NCI-H69 (cell line): ENCODE measurements at places on chromosomes 3 and 15.

DNA sequence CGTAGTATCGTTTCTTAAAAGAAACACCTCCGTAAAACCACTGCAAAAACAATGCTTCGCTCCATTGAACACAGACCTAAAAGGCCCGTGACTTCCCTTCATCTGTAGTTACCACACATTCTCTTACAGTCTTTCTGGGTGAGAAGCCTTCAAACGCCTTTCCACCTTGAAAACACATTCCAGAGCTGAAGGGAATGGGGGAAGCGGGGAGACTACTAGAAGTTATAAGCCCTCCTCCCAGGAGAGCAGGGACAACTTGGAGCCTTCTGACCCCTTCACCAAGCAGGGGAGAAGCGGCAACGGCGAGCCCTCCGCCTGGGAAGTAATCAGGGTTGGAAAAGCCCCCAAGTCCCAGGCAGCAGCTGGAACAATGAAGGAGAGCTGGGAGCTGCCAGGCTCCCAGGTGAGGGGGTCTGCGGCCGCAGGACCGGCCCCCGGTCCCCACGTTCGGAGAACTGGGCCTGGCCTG lies 461 bp downstream of the SECISBP2L start:
- peak; percentile 57 for DNase-seq

GRCh38 chr3:163476179-163476578 lies 1602.1 kb downstream of the SI start:
- peak; percentile 37 for DNase-seq

DNA sequence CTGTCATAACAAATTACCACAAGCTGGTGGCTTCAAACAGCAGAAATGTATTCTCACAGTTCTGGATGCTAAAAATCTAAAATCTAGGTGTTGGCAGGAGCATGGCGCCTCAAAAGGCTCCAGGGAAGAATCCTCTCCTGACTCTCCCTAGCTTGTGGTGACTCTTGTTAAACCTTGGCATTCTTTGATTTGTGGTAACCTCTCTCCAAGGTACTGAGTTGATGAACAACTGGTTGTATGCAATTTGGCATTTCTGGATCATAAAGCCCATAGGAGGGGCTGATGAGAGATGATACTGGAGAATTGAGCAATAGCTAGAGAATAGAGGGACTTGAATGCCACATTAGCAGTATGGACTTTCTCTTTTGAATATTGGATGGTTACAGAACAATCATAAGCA lies 821.8 kb downstream of the TBL1XR1 start:
- DNase-seq, result no peak

- no peak for DNase-seq
Observed at GRCh38 chr3:109994853-109995252, 657.5 kb upstream of the DPPA4 start.

- peak; percentile 53 for DNase-seq
Observed at GRCh38 chr15:62241135-62241770, 76.2 kb upstream of the C2CD4B start.

DNA sequence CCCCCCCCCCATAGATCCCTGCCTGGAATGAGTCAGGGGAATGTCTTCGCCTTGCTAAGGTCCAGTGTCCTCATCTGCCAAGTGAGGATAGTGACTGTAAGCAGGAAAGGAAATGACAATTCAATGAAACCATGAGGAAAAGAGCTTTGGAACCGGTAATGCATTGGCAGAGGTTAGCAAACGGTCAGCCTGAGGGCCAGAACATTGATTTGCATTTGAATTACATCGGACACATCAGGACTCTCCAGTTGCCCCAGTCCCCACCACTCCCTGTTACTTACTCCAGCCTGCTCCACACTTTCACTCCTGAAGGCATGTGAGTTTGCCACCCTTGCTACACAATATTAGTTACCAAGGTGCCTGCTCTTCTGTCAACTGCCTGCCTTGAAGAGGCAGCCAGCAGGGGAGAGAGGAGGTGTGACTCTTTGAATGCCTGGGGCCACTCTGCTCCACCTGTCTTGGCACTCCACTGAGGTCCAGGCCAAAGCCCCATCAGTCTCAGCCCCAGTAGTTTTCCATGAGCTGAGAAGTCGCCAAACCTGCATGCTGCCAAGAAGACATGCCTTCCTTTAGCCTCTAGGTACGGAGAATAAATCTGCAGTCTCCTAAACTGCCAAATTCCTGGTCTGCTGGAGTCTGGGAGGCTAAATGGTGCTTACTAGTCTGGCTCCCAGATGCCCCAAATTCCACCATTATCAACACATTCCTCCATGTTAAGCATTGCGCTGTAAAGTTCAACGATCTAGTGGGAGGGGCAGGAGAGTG lies 191.7 kb upstream of the TLE3 start:
- DNase-seq, result peak; percentile 51

- peak; percentile 21 for DNase-seq
Observed at GRCh38 chr15:89822951-89823711, 8.5 kb upstream of the ANPEP start.

GRCh38 chr3:180433152-180433551 lies 168.8 kb upstream of the TTC14 start:
- no peak for DNase-seq

- DNase-seq, result no peak
Observed at GRCh38 chr3:108097322-108098002, 6.6 kb upstream of the CD47 start.

GRCh38 chr15:92947071-92947730 lies 47.1 kb downstream of the CHD2 start:
- no peak for DNase-seq

- DNase-seq, result no peak
Observed at GRCh38 chr3:25673738-25674298, 9.1 kb upstream of the TOP2B start.

DNA sequence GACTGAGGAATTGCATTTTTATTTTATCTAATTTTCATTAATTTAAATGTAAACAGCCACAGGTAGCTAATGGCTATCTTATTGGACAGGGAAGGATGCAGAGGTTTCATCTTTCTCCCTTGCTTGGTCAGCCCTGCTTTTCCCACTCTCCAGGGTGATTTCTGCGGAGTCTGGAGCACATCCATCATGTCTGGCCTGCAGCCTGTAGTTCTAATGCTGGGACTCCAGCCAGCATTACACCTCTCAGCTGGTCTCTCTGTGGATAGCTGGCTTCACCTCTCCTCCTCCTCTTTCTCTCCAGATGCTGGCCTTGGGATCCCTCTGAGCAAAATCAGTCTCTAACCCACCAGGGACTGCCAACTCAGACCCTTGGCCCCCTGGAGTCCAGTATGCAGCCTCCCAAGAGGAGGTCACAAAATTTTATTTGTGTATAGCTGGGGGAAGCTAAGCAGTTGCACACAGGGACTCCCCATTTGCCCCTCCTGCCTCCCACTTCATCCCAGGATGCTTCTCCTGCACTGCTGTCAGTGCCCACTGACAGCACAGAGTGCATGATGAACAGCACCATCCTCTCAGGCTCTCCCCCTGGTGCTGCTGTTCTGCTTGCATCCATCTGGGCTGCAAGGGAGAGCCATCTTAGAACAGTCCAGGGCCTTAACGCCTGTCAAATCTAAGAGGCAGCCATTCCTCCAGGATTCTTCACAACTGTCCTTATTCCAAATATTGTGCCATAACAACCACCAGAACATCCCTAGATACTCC lies 1.7 kb downstream of the BFSP2 start:
- peak; percentile 11 for DNase-seq

- no peak for DNase-seq
Observed at GRCh38 chr3:65912647-65913046, 126.1 kb downstream of the MAGI1 start.

GRCh38 chr15:46855388-46855787 lies 861.9 kb upstream of the SEMA6D start:
- DNase-seq, result no peak

- DNase-seq, result peak; percentile 51
Observed at GRCh38 chr3:196287090-196287439, 461 bp downstream of the PCYT1A start.

GRCh38 chr15:77631745-77632533 lies 773 bp downstream of the LINGO1 start:
- peak; percentile 33 for DNase-seq

GRCh38 chr3:32366638-32367397 lies 24.8 kb upstream of the CMTM7 start:
- DNase-seq, result no peak

- DNase-seq, result no peak
Observed at GRCh38 chr3:141015481-141015880, 35.7 kb upstream of the SPSB4 start.

DNA sequence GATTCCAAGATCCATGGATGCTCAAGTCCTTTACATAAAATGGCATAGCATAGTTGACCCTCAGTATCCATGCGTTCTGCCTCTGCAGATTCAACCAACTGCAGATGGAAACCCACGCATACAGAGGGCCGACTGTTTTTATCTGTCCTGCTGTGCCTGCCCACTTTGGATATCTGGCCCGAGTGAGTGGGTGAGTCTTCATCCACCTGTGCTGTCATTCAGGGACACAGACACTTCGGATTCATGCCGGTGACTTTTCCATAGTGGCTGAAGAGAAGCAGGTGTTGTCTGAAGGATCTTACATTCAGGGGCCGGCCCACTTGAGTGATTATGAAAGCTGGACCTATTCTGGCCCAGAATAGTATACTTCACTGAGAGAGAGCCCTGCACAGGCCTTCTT lies 85.1 kb downstream of the RYR3 start:
- DNase-seq, result no peak

GRCh38 chr15:57676585-57676984 lies 29.9 kb upstream of the POLR2M start:
- no peak for DNase-seq

- DNase-seq, result peak; percentile 92
Observed at GRCh38 chr3:14391033-14391432, 11.4 kb upstream of the SLC6A6 start.

DNA sequence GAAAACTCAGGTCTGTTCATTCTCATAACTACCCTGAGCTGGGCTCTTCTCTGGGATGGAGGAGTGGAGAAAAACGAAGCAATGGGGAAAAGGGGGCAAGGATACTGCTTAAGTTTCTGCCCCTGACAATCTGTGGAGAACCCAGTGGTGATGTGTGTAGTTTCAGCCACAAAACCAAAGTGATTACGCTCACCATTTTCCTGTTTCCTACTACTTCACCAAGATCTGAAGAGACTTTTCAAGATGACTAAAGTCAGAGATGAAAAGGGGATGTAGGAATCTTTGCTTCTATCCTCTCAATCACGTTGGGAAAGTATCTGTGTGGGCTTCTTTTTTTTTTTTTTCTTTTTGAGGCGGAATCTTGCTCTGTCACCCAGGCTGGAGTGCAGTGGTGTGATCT lies 8.3 kb upstream of the UBE2E1 start:
- no peak for DNase-seq

- no peak for DNase-seq
Observed at GRCh38 chr15:59642351-59642750, 15.0 kb downstream of the GTF2A2 start.

GRCh38 chr15:41561777-41562145 lies 2.7 kb downstream of the TYRO3 start:
- DNase-seq, result no peak

DNA sequence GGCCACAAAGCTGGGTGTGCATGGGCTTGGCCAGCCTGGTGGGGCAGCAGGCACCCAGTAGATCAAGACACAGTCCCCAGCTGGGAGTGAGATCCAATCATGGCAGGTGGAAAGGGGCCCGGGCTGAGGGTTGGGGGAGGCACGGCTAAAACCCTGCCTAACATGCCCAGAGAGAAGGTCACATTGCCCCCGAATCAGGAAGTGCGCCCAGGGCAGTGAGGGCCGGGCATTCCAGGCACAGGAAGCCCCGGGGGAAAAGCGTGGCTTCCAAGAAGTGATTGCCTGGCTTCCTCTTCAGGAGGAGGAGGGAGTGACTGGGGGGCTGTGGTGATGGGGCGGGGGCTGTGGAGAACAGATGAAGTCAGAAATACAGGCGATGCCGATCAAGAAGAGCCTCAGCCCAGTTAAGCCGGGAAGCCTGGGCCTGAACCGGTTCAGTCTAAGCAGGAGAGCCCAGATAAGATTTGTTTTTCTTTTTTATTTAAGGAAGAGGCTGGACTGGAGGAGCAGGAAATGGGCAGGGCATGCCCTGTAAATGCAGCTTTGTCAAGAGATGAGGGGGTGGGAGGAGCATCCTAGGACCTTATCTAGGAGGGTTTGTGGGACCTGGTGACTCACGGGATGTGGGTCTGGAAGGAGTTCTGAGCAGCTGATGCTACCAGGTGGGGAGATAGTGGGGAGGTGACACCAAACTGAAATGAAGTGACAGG lies 83.9 kb downstream of the CHSY1 start:
- DNase-seq, result no peak

DNA sequence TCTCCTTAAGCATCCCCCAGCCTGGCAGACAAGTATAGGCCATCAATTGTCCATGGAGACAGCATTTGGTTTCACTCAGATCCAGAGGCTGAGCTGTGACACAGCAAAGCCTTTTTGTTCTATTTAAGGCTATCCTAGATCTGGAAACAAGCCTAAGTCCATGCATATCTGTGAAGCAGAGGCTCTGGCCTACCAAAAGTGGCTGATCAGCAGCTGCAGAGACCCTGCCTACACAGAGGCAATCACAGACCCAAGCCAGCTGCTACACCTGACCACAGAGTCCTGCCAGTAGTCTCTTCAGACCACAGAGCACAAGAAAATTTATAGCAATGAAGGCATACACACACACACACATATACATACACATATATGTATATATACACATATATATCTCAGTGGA lies 501.7 kb upstream of the ARPP21 start:
- DNase-seq, result no peak

- no peak for DNase-seq
Observed at GRCh38 chr3:100057716-100058575, 56.4 kb downstream of the FILIP1L start.
